Activated CD4-positive, alpha-beta T cell treated with anti-CD3 and anti-CD28 coated beads, Interleukin-2, amount 10 ng/mL, durations not matched to agents 24 days and 14 days (primary cell): ENCODE measurements at places on chromosomes 4 and X. TPM values are rescaled to one million over a fixed set of nuclear protein-coding genes. Genes with fewer than 3 reads are reported as not detected.

DNA sequence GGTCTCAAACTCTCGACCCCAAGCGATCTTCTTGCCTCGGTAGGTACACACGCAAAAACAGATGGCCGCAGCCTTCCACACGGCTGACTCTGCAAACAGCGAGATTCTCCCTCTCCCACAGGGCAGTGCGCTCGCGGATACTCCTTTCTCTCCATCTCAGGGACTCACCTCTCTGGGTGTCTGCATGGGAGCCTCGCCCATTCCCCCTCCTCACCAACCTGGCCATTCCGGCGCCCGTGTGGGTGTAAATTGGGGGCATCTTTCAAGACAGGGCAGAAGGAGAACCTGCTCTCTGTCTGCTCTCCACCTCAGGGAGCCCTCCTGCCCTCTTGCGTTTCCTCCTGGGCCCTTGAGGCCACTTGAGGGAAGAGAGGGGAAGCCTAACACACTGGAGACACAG is 4.4 kb downstream of the CTAG2 start:
- no peak for DNase-seq
- H3K27ac ChIP-seq = no peak overlapping the region
- no peaks in the 10 kb centered on the region for H3K4me1 ChIP-seq
- no peak overlapping the region for H3K4me3 ChIP-seq
- no peaks in the 10 kb centered on the region for H3K36me3 ChIP-seq

- no peak overlapping the region for H3K4me3 ChIP-seq
- no peak for DNase-seq
- no peaks in the 10 kb centered on the region for H3K4me1 ChIP-seq
- H3K27me3 ChIP-seq = peaks cover 3% of the 10 kb centered on the region
- no peaks in the 10 kb centered on the region for H3K36me3 ChIP-seq
Observed at GRCh38 chr4:86685401-86685800, 91.3 kb downstream of the PTPN13 start.

DNA sequence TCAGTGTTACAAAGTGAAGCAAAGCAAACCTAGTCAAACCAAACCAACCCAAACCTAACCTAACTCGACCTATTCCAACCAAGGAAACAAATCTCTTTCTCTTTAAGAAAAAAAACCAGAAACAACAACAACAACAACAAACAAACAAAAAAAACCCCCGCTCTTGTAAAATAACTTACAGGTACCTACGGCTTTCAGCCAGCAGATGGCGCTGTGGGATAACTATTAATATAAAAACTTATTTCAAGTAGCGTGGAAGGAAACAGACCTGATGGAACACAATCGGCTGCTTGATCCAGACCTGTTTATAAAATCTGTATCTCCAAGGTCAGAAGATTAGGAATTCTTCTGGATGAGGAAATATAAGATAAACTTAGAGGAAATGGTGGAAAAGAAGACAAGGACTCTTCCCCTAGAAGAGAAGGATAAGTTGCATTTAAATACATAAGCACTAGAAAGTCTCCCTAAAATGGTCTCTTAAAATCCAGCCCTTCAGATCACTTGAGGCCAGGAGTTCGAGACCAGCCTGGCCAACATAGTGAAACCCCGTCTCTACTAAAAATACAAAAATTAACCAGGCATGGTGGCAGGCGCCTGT is 34.4 kb upstream of the CDKL5 start:
- peak; percentile 85 for DNase-seq
- peaks cover 4% of the 10 kb centered on the region for H3K4me1 ChIP-seq
- no peaks in the 10 kb centered on the region for H3K27me3 ChIP-seq
- no peak overlapping the region for H3K27ac ChIP-seq
- H3K4me3 ChIP-seq = no peak overlapping the region

DACH2 gene
- total RNA-seq = not detected in 2 replicates
